ENCODE measurements at places on chromosomes 4 and X. TPM values are rescaled to one million over a fixed set of nuclear protein-coding genes. Genes with fewer than 3 reads are reported as not detected.

The CSTF2 gene
- total RNA-seq, result 6.5 TPM

The FAT1 gene
- total RNA-seq, result 474 TPM

The GPRASP2 gene
- 10.9 TPM for total RNA-seq

The NUDT11 gene
- 17.4 TPM for total RNA-seq

The CSAG2 gene
- not detected for total RNA-seq

The PPP4R3C gene
- not detected for total RNA-seq

The AFP gene
- total RNA-seq, result not detected

The COL4A6 gene
- not detected for total RNA-seq

The DCAF12L2 gene
- not detected for total RNA-seq

The GBA3 gene
- not detected for total RNA-seq

The PCDH11X gene
- total RNA-seq, result under 0.01 TPM

The F9 gene
- not detected for total RNA-seq

The TRPC3 gene
- total RNA-seq, result 0.29 TPM

The MSANTD1 gene
- 0.59 TPM for total RNA-seq

The FAM120C gene
- 8.0 TPM for total RNA-seq

The DMD gene
- 13.8 TPM for total RNA-seq

The MFAP3L gene
- total RNA-seq, result 8.0 TPM

The SCD5 gene
- 9.4 TPM for total RNA-seq

The LNX1 gene
- total RNA-seq, result 9.8 TPM

The SFRP2 gene
- total RNA-seq, result not detected

The SPANXA2 gene
- total RNA-seq, result 0.29 TPM

The PF4V1 gene
- total RNA-seq, result not detected

The OPRPN gene
- total RNA-seq, result not detected

The ADH7 gene
- not detected for total RNA-seq

The SRPX2 gene
- 36.9 TPM for total RNA-seq

The SERPINA7 gene
- total RNA-seq, result not detected
